Skeletal muscle cell (primary cell): ENCODE measurements at places on chromosomes 13 and 19.

DNA sequence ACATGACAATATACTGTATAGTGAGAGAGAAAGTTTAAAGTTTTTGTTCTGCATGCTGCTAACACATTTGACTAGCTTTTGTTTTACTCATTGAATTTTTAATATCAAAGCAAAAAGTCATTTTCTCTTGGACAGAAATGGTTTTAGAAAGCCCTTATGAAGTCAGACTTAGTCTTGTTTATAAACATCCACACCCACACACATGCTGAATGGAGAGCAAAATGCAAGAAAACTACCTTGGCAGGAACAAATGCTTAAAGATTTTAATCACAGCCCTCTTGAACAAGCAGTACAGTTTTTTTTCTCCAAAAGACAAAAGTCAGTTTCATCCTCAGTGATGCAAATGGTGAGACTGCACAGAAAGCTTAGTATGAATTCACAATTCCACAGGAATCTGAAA, 25.0 kb downstream of the HSPH1 start:
- no peak for DNase-seq

GRCh38 chr19:29040292-29040691, 172.7 kb downstream of the UQCRFS1 start:
- no peak for DNase-seq

DNA sequence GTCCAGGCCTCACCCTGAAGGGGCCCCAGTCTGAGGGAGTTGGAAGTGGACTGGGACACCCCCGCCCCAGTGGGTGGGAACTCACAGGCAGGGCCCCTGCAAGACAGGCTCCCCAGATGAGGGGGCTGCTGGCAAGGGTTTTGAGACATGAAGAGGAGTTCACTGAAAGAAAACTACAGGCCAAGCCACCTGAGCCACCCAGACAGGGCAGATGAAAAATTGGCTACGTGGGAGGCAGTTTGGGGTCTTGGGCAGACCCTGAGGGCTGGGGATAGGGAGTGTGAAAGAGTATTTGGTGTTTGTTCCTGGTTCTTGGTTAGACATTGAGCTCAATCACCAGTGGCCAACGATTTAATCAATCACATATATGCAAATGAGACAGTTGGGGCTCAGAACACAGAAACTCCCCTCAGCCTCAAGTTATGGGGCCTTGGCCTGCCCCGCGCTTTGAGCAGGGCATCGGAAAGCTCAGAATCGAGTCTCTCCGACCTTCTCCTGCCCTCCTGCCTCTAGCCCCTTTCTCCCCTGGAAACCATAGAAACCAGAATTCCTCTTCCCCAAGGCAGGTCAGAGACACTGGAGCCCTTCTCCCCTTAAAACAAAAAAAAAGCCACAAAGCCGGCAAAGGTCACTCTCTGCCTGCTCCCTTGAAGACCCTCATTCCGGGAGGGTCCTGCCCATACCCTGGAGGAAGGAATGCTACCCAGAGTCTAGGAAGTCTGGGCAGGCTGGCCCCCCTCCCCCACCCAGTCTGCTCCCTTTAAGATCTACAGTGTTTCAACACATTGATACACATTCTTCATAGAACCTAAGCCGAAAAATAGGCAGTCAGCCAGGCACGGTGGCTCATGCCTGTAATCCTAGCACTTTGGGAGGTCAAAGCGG, 1.3 kb upstream of the ISYNA1 start:
- DNase-seq: peak; percentile 26

GRCh38 chr19:38657633-38658222, 10.3 kb downstream of the ACTN4 start:
- no peak for DNase-seq

DNA sequence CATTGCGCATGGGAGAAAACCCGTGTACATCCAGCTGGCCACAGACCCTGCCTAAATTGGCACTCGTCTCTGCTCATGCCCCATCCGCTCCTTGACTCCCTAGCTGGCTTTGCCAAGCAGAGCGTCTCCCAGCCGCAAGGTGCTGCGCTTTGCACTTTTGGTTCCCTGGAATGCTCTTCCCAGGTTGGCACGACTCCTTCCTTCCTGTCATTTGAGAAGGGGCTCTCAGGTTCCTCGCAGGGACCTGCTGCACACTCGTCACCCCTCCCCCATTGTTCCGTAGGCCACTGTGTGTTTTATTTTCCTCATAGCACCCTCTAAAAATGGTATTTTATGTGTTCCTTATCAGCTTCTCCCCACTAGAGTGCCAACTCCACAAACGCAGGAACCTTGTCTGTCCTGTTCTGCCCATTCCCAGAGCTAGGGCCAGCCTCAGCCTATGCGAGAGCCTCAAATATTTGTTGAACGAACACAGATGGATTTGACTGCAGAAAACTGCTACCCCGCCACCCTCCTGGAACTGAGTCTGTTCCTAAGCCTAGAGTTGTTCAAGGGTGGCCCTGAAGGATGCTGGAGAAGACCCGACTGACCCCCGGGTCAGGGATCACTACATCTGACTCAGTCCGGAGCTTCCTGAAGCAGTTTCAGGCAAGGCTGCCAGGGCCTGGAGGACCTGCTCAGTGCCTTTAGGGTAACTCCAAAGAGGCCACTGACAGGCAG, 8.4 kb upstream of the CEBPA start:
- no peak for DNase-seq

DNA sequence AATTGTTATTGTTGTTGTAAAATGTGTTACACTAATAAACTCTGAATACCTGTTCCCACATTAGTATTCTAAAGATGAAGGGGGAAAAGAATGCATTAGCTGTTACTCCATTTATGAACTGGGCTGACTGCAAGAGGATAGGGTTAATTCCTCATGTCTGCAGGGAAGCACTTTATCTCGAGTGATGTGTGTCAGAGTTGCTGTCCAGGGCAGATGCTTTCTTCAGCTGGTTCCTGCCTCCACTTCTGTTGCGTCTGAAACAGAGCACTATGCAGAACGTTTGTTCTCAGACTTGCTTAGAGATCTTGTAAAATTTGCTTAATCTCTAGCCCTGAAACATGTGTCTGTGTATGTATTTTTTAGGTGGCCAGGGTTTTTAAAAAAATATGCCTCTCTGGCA, 318.8 kb downstream of the SPRY2 start:
- DNase-seq: no peak

DNA sequence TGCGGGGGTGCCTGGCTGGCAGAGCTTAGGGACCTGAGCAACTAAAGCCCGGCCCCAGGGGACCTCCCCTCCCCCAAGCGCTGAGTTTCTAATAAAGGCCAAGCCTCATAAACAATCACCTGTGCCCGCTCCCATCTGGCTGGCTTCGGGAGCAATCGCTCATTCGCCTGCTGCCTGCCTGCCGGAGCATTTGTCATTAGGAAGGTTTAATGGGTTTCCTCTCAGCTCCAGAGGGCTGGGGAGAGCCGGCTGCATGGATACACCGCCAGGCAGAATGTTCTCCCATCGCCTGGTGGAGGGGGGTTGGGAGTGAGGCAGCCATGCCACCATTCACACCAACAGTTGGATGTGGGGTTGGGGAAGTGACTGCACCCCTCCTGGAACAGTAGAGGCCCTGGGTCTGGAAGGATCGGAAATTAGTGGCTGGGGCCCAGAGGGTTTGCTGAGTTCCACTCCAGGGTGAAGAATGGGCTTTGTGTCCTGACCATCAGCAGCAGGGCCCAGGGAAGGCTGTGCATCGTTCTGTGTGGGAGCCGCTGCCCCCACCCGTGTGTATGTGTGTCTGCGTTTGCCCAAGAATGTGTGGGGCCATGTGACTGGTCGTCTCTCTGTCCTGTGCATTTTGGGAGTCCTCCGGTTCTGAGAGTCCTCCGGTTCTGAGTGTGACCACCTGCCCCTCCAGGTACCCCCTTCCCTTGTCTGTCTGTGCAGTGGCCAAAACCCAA, 15.3 kb downstream of the PIN1 start:
- DNase-seq: no peak

GRCh38 chr19:4371247-4372164, 28.1 kb downstream of the MPND start:
- DNase-seq: no peak

DNA sequence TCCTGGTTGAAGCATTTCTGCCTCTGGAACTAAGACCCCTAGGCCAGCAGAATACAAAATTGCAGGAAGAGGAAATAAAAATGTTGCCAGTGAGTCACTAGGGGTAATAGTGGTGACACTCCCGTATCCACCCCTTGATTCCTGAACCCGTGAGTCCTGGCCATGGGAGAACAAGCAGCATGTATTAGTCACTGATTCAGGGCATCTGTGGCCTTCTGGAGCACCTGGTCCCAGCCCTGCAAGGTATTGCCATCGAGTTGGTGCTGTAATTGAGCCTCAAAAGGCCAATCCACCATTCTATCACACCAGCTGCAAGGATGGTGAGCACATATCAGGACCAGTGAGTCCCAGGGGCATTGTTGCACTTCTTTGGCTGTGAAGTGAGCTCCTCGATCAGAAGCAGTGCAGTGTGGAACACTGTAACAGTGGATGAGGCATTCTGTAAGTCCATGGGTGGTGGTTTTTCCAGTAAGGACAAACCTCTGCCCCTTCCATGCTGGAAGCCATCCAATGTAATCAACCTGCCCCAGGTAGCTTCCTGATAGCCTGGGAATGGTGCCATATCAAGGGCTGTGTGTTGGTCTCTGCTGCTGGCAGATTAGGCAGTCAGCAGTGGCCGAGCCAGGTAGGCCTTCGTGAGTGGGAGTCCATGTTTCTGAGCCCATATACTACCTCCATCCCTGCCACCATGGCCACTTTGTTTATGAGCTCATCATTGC, 39.6 kb downstream of the C1QTNF9 start:
- no peak for DNase-seq

- DNase-seq: no peak
Measured at GRCh38 chr19:18903156-18904037, 7.4 kb upstream of the CERS1 start.

GRCh38 chr13:33017323-33017929, 1.2 kb downstream of the KL start:
- peak; percentile 1 for DNase-seq

- no peak for DNase-seq
Measured at GRCh38 chr19:48970923-48971395, 5.8 kb downstream of the FTL start.

DNA sequence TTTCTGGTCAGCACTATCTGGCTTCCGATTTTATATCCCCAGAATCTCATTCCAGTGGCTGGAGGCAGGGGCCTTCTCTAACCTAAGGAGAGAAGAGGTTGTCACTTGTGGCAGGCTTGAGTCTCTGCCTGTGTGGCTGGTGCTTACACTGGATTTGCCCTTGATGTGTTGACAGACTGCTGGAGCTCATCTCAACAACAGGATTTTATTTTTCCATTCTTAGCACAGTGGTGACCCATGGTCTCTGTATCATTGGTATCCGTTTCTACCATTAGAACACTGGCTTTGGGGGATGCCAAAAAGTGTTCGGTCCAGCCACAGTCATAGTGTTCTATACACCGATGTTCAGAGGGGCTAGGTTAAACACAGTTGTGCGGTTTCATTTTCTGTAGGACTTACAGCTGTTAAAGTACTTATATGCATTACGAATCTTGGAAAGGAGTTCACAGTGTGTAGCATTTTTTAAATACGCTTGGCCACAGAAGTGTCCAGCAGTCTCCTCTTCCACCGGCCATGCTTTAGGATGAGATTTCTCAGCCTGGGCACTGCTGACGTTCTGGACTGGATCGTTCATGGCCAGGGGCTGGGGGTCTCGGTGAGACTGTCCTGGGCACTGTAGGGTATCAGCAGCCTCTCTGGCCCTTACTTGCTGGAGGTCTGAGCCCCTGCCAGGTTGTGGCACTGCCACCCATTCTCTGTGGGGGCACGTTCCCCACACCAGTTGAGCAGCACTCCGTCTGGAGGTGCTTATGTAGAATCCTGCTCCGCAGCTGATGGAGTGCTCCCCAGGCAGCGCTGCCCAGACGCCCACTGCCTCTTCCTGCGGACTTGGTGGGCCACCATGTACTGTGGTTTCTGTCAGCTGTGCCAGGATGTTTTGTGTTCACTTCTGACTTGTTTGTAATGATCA, 41.4 kb upstream of the TEX29 start:
- DNase-seq: no peak

DNA sequence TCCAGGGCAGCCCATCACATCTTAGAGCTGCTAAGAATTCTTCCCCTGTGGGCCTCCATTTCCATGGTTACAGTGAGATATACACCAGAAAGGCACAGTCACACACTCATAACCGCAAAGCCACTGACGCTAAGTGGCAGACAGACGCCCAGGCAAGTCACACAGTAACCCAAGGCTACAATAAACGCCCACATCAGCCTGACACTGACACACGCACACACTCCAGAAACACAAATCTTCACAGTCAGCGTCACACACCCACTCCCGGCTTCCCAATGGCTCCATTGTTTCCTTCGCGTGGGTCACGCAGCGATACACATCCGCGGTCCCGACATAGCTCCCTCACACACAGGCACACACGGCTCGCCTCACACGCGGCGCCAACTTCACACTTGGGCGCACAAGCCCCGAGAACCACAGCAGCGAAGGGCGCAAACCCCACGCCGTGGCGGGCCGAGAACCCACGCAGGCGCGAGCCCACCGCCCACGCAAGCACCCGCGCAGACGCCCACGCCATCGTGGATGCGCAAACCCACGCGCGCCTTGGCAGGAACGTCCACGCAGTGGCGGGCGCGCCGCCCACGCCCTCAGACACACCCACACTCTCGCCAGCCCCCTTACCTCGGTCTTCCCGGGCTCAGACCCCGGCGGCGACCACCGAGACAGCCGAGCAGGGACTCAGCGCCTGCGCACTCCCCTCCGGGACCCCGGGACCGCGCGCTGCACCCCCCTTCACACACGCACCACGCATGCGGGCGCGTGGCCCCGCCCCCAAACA, at the start of gene ZNF667:
Gene ZNF667, minus strand, starts transcription at position 695 of the 778 bp plus-strand sequence. CDS start 14,975 bp downstream, outside the sequence.
- peak; percentile 16 for DNase-seq

DNA sequence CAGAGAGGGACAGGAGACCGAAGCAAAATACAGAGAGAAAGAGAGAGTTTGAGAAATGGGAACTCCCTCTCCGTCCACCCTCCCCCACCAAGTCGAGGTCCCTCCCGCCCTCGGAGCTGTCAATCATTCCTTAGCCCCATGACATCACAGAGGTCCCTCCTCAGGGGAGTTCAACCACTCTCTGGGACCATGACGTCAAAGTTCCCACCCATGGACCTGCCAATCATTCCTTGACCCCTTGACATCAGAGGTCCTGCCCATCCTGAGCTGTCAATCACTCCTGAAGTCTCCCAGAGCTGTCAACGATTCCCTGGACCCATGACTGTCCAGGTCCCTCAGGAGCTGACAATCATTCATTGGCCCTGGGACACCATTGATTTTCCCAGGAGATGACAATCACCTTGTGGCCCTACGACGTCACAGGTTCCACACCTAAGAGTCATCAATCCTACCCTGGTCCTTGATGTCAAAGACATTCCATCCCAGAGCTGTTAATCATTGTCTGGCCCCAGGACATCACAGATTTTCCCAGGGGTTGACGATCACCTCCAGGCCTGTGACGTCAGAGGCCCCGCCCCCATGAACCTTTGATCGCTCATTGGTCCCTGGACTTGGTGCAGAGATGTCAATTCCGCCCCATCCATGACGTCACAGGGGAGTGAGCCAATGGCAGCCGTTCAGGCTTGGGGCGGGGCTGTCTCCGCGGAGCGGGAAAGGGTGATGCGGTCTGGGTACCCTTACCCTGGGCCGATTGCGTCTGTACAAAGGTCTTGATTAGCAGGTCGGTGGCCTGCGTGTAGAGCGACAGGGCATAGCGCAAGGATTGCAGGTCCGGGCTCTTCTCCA, 61.7 kb downstream of the COLGALT1 start:
- no peak for DNase-seq
